Stimulated activated CD4-positive, alpha-beta T cell treated with anti-CD3 and anti-CD28 coated beads, Interleukin-12 subunit alpha, Interleukin-12 subunit beta, amount 100 ng/mL, for 4 hours (primary cell): ENCODE measurements at places on chromosomes 6 and 20.

DNA sequence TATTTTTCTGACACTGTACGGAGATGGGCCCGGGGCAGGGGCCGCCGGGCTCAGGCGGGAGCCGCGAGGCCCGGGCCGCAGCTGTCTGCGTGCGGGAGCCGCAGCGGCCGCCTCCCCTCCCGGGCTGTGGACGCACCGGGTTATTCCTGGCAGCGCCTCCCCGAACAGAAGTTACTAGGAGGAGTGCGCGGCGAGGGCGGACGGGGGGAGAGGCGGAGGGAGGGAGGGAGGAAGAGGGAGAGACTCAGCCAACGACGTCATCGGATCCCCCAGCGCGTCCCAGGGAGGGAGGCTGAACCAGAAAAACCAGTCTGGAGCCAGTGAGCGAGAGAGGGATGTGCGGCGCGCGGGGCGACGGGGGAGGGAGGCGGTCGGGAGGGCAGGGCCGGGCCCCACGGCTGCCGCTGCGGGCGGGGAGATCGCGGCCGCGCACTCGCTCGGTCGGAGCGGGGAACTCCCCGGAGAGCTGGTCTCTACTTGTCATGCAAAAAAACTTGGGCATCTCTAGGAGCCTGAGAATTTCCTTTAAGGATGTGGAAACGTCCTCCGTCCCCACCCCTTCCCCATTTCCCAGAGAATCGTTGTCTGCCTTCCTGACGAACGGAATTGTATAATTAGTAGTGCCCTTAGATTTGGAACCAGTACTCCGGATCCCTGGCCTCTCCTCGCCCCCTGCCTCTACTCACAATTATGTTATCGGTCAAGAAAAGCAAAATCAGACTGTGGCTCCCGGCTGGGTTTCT is 1.4 kb upstream of the HIVEP2 start:
- DNase-seq: peak; percentile 85

- DNase-seq: no peak
Observed at GRCh38 chr6:124622351-124622750, 339.9 kb upstream of the RNF217 start.

GRCh38 chr6:151108548-151108947 is 131.2 kb upstream of the AKAP12 start:
- no peak for DNase-seq

- no peak for DNase-seq
Observed at GRCh38 chr20:23928788-23929187, 49.2 kb upstream of the CST5 start.

DNA sequence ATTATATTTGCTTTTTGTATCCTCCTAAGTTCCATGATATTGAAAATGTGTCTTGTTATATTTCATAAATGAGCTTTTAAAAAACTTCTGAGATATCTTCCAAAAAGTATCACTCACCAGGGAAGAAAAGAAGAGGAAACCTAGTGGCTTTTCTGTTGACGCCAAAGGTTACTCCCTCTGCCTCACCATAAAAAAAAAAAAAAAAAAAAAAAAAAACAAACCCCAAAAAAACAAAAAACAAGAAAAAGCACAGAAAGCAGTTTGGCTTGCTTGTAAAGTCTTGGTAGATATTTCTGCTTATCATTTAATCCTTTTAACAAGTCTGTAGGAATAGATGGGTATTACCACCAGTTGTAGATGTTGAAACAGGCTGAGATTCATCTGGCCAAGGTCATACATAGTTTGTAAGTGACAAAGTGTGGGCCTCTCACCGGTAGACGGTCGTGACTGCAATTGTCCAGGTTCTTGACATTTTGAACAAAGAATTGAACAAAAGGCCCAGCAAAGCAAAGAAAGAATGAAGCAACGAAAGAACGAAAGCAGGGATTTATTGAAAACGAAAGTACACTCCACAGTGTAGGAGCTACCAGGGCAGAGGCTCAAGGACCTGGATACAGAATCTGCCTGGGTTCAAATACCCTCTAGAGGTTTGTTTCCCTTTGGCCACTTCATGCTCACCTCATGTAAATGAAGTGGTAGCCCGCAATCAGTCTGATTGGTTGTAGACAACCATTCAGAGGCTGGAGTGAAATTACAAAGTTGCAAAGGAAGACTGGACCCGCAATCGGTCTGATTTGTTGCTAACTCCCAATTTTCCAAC is 11.6 kb upstream of the ELOVL5 start:
- DNase-seq: no peak

DNA sequence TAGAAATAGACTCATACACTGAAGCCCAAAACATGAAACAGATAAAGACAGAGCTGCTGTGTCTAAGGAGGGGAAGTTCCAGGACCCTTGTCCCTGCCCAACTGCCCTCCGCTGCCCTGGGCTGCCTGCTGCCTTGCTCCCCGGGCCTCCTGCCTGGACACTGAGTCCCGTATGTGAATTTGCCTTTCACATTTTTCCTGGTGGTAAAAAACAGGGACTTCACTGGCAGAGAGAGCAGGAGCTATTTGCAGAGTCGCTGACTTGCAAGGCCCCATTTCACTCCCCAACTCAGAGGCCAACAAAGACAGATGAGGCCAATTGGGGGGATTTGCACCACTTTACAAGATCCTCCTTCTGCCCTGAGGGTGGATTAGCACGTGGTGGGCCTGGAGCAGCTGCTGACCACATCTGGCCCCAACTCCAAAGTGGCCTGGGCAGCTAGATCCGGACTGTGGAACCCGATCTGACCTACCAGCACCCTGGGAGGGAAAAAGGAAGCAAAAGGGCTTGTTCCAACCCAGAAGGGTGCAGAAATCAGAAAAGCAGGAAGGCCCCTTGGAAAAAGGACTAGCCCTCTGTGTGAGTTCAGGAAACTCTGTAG is 61.4 kb downstream of the NOL4L start:
- no peak for DNase-seq

GRCh38 chr6:136751522-136751956 is 40.7 kb downstream of the MAP3K5 start:
- DNase-seq: no peak

DNA sequence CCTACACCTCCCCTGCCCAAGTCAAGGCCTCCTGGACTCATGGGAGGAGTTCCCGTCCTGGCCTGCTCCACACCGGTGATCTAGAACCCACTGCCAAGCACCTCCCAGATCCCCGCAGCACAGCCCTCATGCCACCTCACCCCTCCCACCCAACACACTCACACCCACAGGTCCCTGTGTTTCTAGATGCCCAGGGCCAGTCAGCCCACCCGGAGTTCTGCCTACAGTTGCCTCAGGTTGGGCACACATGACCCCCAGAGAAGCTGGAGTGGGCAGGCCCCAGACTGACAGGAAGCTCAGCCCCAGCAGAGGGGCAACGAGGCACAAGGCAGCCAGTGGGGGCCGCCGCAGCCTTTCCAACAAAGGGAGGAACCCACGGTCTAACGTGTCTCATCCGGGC is 29.6 kb downstream of the RRBP1 start:
- DNase-seq: no peak

GRCh38 chr6:93859971-93860370 is 440.6 kb upstream of the EPHA7 start:
- DNase-seq: no peak

DNA sequence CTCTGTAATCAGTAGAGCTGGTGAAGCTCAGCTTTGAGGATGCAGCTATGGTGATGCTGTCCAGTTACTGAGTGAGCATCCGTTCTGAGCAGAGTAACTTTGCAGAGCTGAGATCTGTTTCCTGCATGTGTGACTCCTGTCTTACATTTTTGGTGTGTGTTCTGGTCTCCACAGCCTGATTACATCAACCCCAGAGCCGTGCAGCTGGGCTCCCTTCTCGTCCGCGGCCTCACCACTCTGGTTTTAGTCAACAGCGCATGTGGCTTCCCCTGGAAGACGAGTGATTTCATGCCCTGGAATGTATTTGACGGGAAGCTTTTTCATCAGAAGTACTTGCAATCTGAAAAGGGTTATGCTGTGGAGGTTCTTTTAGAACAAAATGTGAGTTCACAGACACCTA is 81.6 kb downstream of the FAM120B start:
- no peak for DNase-seq

DNA sequence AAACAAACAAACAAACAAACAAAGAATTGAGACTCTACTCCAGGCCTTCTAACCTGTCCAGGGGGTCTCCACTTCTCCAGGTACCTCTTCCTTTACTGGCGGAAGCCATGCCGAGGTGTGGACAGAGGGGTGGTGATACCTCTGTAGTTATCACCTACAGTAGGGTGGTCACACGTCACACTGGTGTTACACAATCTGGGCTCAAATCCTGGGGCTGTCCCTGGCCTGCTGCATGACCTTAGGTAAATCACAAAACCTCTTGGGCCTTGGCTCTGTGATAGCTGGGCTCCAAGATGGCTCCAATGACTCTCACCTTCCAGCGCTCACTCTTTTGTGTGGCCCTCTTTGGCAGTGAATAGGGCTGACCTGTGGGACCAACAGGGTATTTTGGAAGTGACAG is 76.8 kb upstream of the ZNFX1 start:
- no peak for DNase-seq

GRCh38 chr6:17525637-17526036 is 74.5 kb upstream of the FAM8A1 start:
- no peak for DNase-seq

DNA sequence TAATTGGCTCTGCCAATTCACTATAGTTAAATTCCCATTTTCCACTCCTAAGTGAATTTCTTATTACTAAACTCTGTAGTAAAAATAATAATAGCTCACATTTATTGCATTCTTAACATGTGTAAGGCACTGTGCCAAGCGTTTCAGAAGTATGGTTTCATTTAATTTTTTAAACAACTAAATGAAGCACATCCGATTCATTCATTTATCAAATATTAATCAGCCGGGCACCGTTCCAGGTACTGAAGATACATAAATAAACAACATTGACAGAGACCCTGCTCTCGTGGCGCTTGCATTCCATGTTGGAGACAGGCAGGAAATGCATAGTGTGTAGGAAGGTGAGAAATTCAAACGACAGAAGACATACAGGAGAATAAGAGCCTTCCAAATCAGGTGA is 423.2 kb upstream of the JARID2 start:
- no peak for DNase-seq

- no peak for DNase-seq
Observed at GRCh38 chr20:6704132-6704861, 63.2 kb upstream of the BMP2 start.
